ENCODE measurements at places on chromosomes 16 and 17.

- no peak for DNase-seq
These were observed 164.3 kb downstream of the ANKFN1 start for GRCh38 chr17:56317351-56318208.

DNA sequence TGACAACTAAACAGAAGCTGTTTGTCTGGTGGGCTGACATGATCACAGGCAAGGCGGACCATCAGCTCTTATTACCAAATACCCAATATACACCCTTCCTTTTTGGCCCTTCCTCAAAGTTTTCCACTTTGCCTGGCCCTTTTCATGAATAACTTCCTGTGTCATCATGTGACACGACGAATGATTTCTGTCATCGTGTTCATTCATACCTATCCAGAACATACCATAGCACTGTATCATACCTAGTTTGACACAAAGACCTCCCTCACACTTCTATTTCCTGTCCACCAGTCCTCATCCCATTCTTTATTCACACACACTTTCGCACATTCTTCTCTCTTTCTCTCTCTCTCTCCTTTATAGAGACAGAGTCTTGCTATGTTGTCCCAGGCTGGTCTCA lies 131.8 kb downstream of the STX8 start:
- DNase-seq, result no peak

DNA sequence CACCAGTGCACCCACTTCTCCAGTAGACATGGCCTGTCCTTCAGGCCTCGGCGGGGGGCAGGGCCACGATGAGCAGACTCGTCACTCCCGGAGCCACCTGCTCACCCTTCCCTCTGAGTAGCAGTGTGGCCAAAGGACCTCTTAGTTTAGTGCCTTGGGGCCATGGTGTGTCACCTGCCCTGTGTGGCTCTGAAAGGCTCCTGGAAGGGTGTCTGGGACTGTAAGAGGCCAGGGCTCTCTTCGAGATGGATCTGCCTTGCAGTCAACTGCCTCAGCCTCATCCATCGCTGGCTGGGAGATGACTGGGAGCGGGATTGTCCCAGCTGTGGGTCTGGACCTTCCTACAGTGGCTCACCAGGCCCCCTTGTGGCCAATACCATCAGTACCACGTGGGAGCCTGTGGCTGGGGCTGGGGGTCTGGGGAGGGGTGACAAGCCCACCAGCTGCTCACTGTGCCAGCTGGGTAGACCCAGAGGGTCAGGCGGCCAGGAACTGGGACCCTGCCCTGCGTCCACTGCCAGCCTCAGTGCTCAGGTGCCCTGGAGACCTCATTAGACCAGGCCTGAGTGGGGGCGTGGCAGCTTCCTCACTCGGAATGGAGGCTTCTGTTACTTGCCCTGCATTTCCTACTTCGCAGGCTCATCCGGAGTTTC lies 133.4 kb downstream of the OR1D5 start:
- peak; percentile 20 for DNase-seq

- no peak for DNase-seq
These were observed 60.6 kb downstream of the LMF1 start for GRCh38 chr16:910181-910580.

DNA sequence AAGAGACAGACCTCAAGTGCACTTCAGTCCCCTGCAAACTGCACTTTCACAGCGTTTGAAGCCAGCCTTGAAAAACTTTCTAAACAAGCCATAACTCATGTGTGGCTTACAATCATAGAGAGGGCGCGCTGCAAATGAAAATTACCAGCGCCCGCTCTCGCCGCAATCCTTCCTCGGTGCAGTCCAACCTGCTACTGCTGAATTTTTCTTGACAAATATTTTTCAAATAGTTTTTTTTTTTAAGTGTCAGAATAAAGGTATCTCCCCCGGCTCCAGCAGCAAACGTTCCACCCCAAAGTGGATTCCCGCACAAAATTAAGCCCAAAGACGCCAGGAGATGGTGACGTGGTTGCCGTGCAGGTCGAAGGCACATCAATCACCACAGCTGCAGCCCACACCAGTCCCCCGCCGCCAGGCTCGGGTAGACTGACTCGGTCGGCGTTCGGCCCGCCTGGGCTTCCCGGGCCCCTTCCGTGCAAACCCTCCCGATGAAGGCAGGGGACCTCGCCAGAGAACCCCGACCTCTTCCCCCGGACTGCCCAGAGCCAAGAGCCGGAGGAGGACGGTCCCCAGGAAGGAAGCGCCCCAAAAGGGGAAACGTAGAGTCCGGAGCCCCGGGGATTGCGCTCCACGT lies 630 bp downstream of the GRB2 start:
- DNase-seq, result peak; percentile 61

- DNase-seq, result no peak
These were observed 182.5 kb upstream of the ASIC2 start for GRCh38 chr17:33475594-33475993.

- no peak for DNase-seq
These were observed 965 bp downstream of the INTS2 start for GRCh38 chr17:61926826-61927207.

DNA sequence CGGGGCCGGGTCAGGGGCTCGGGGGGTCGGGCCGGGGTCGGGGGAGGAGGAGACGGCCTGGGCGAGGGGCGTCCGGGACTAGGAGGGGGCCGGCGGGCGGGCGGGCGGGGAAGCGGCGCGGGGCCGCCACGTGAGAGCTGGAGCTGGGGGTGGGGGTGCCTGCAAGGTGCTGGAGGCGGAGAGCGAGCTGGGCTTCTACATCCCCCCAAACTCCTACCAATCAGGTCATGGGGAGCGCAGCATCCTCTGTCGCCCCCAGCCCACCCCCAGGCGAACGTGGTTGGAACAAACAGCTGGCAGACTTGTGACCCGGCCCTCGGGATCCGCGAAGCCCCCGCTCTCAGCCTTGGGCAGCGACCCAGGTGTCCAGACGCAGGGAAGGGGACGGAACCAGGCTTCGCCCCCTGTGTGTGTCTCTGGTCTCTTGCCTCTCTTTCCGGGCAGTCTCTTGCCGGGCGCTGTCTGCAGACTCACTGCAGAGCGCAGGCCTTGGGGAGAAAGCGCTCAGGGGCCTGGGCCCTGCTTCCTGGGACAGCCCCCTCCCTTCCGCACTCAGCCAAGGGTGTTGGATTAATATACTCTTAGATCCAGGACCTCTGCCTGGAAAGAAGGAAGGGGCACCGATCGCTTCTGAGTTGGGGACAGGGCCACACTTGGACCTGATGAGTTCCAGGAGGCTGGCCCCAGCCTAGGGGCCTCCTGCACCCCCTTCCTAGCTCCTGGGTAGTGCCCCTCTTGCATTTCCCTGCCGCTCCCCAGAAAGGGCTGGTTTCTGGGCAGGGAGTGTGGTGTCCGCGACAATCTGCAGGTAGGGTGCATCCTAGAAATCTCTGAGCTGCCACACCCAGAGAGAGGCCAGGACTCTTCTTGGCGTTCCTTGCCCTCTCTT lies 722 bp downstream of the RASL10B start:
- DNase-seq, result no peak

DNA sequence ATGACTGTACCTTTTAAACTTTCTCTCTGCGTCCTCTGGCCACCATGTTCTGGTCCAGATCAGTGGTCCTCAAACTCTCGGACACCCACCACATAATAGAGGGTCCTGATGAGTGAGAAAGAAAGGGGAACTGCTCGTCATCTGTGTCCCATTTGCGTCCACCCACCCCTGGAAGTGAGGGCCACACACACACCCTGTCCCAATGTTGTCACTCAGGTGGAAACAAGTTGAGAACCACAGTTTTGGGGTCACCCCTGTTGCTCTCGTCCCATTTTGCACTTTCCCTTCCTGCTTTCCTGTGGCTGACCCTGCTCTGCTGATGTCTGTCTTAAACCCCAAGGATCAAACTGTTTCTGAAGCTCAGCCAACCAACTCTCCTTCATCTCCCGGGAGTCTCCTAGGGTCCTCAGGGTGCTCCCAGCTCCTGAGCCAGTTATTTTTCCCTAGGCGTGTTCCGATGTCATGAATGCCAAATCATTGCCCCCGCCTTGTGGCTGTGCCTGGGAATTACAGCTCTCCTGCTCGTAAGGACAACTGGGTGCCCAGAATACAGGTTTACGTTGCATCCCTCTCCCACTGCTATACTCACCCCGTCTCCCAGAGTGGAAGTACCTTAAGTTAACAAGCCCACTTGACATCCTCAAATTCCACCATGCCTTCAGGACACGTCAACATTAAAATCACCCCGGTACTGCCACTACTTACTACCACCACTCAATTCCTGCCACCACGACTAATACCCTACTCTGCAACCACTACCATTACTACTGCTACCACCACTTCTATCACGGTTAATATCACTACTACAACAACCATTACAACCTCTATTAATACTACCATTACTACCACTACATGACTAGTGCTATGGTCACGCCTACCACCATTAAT lies 26.0 kb upstream of the HNF1B start:
- peak; percentile 17 for DNase-seq

DNA sequence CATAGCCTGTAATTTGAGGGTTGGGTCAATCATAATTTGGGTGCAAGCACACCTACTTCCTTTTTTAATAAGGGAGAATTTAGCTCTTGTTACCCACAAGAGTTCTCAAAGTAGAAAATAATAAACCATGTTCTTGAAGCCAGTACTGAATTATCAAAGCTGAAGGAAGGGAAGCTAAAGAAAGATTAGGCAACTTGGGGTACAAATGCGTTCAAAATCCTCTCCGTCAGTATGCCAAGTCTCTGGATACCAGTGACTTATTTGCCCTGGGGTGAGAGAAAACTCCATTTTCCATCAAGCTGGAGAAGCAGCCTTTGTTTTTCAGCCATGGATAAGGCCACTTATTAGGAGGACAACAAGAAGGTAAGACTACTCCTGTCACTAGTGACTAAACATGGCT lies 23.5 kb upstream of the DHRS13 start:
- no peak for DNase-seq

DNA sequence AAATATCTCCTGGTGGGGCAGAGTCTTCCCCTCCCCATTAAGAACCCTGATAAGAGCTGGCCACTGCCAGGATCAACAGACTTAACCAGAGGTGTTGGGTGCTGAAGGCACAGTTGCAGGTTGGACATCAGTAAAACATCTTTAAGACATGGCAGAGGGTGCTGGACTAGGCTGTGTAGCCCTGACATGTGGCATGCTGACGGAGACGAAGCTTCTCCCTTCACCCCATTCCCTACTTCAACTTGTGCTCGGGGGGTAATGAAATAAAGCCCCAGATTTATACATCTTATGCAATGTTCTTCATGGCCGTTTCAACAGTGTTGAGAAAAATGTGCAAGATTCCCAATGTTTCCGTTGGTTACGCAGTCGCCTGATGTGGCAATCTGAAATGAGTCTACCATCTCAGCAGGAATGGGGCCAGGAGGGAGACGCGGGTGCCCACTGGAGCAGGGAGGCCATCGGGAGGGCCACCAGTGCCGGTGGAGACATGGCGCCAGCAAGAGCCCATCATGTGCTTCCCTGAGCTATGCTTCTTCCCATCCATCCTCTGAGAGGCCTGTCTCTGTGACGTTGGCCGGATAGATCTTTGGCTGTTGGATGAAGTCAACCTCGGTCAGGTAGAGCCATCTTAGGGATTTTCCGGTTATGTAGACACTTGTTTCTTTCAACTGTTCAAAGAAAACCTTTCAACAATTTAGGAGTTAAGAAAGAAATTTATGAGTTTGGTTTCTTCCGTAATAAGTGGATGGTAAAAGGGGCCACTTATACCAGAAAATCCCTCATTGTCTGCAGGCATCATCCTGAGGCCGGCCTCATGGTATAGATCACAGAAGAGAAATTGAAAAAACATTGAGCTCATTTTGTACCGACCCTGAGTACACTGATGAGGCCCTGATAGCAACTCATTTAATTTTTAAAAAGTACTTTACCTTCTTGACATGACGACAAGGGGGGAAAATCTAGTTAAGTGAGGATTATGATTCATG lies 6.4 kb downstream of the IRF8 start:
- no peak for DNase-seq

DNA sequence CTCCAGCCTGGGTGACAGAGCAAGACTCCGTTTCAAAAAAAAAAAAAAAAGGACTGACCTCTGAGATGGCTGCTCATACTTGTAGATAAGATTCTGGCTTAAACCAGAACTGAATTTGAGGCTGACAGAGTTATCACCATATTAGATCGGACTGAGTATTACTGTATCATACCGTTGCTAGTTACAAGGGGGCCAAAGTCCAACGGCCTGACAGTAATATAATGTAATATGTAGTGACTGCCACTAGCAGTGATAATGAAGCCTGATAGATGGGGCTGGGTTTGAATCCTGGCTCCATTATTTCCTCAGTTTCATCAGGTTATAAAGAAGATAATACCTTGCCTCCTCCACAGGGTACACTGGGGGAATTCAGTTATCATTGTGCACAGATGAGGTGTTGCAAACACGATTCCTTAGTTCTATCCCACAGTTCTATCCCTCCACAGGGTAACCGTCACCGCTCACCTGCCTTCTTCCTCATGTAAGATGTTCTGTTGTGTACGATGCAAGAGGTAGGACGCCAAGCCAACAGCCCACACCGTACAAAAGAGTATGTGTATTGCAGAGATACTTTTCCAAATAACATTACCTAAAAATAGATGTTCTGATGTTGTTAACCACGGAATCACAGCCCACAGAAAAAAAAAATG lies 5.2 kb downstream of the TMEM220 start:
- no peak for DNase-seq

Data from activated naive CD4-positive, alpha-beta T cell treated with Interleukin-2 at 50 U/mL for 16 hours (primary cell).